CD8-positive, alpha-beta T cell (primary cell): ENCODE measurements at places on chromosomes 3 and 15. TPM values are rescaled to one million over a fixed set of nuclear protein-coding genes. Genes with fewer than 3 reads are reported as not detected.
A peak's percentile ranks its signal among the peaks of the same experiment; 100 is the strongest.

DNA sequence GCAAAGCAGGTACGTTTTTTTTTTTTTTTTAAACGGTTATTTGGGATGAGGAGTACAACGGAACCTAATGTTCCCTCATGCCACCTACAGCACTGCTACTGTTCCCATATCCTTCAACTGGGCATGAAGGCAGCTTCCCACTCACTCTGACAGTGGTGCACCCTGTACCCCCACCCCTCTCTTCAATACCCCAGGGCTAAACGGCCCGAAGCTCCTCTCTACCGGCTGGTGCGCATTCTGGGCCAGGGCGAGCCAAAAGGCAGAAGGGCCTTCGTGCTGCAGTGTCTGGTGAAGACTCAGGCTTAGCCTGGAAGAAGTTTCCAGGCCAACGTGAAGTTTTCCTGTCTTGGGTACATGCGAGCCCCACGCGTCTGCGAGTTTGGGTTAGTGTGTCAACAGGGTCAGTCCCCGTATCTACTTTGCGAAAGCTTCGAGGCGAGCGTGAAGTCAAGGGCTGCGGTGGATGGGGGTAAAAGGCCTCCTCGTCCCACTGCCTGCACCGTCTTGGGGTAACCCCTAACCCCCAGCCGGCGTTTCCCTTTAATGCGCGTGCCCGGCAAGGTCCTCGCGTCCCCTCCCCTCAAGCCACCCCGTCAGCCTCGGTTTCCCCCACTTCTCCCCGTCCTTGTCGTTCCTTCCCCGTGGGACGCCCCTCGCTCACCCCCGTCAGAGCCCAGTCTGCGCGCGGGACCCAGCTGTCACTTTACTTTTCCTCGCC is 765 bp upstream of the UBE2E2 start:
- DNase-seq = peak; percentile 3

GRCh38 chr3:4698125-4698821 is 205.1 kb downstream of the ITPR1 start:
- no peak for DNase-seq

GRCh38 chr3:26682406-26682805 is 59.8 kb downstream of the LRRC3B start:
- no peak for DNase-seq

Gene HIGD2B
- not detected for total RNA-seq

GRCh38 chr15:43135351-43135750 is 2.0 kb downstream of the TMEM62 start:
- DNase-seq = no peak

GRCh38 chr15:63372018-63372705 is 9.5 kb downstream of the CA12 start:
- DNase-seq = no peak

- no peak for DNase-seq
Observed at GRCh38 chr3:96300743-96301142, 513.7 kb upstream of the EPHA6 start.
